ENCODE measurements at places on chromosomes 16 and 17. TPM values are rescaled to one million over a fixed set of nuclear protein-coding genes. Genes with fewer than 3 reads are reported as not detected.

The NDEL1 gene
- total RNA-seq, result 27.2 TPM

The BLMH gene
- total RNA-seq, result 31.1 TPM

The XAF1 gene
- 42.6 TPM for total RNA-seq

The TRPV2 gene
- 63.0 TPM for total RNA-seq

The MAF gene
- total RNA-seq, result 29.0 TPM

The TMEM88 gene
- 0.16 TPM for total RNA-seq

The RAMP2 gene
- total RNA-seq, result not detected

The TEPSIN gene
- total RNA-seq, result 8.2 TPM

The KRTAP1-5 gene
- not detected for total RNA-seq

The OR4D1 gene
- not detected for total RNA-seq

The WNT3 gene
- total RNA-seq, result 0.32 TPM

The NACA2 gene
- not detected for total RNA-seq

The DNAJC7 gene
- 71.2 TPM for total RNA-seq

The ALDH3A2 gene
- 45.4 TPM for total RNA-seq

The MYLK3 gene
- total RNA-seq, result 0.34 TPM

The ELMO3 gene
- 0.32 TPM for total RNA-seq

The IL17C gene
- not detected for total RNA-seq

The PRRT2 gene
- 4.4 TPM for total RNA-seq

The MLST8 gene
- 18.7 TPM for total RNA-seq

The RHBDL1 gene
- 3.9 TPM for total RNA-seq

The PIGS gene
- total RNA-seq, result 49.2 TPM

The CTRB1 gene
- total RNA-seq, result not detected

The SLFN13 gene
- total RNA-seq, result 2.1 TPM

The SLC16A13 gene
- total RNA-seq, result 0.47 TPM

The SIRT7 gene
- 18.8 TPM for total RNA-seq

The CIITA gene
- 0.26 TPM for total RNA-seq

The KRT36 gene
- total RNA-seq, result not detected

The CCL4 gene
- total RNA-seq, result not detected

The JPH3 gene
- total RNA-seq, result under 0.01 TPM

The MT1X gene
- total RNA-seq, result 45.7 TPM

The TCAP gene
- 0.34 TPM for total RNA-seq

The ALOX15B gene
- not detected for total RNA-seq

The RNU2-1 gene
- total RNA-seq, result not detected

The TM4SF5 gene
- total RNA-seq, result not detected

The RAB11FIP4 gene
- total RNA-seq, result 0.16 TPM

The TMEM114 gene
- total RNA-seq, result not detected

The CCP110 gene
- 8.0 TPM for total RNA-seq

All from bronchial smooth muscle cell (primary cell).